ENCODE measurements at places on chromosomes 16 and 17.

DNA sequence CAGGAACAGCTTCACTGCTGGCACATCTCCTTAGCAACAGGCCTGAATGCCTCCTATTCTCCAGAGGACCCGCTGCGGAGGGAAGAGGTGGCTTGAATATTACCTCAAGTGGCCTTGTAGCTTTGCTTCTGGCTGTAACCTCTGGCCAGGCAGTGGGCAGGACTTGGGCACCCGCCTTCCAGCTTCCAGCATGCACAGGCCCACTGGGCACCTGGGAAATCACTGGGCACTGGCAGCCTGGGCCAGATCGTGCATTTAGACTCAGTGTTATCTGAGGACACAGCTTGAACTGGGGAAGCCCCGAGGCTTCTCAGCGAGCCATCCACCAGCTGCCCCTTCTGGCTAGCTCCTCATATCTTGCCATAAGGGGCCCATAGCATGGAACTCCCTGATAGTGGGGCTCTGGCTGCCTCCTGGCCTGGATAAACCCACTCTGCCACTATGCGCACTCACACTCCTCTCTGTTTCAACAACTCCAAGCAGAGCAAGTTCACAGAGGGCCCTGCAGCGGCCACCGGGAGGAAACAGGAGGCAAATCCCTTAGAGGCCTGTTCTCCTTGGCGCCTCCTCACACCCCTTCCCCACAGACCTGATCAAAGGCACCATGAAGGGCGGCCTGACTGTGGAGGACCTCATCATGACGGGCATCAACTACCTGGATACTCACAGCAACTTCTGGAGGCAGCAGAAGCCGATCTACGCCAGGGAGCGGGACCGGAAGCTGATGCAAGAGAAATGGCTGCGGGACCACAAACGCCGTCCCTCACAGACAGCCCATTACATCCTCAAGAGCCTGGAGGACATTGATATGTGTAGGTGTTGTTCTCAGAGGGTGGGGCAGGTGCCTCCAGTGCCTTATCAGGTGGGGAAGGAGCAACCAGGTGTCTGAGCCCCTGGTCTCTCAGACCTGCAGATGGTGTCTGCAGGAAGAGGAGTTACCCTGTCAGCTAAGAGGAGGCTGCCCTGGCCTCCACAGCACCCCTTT, 7.8 kb downstream of the ODAD4 start:
- no peak for DNase-seq

DNA sequence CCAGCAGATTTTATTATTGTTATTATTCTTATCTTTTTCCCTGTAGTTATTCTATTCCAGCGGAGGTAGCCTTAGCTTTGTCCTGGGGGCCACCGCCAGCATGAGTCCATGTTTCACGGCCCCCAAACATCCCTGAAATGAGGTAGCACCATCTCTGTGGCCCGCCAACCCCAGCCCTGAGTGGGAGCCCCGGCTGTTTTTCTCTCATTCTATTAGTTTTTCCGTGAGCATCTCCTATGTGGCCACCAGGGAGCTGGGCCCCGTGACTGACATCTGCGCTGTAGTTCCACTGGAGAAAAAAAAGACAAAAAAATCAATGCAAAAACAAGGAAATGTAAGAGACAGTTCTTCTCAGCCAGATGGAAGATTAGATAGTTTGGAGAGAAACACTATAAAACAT, 43.5 kb upstream of the IL34 start:
- no peak for DNase-seq

DNA sequence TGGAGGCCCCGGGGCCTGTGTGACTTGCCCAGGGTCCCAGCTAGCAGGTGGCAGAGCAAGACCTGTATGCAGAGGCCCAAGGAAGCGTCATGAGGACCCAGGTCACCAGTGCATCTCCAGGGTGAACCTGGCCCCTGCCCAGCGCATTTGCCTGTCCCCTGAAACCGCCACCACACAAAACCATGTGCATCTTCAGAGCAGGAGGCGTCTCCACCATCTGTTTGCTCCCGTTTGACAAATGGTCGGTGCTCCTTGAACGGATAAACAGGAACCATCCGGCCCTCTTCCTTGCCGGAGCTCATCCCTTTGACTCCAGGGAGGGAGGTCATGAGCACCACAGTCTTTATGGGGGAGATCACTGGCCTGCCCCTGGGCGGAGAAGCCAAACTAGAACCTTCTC, 62.5 kb downstream of the JPH3 start:
- DNase-seq = no peak

DNA sequence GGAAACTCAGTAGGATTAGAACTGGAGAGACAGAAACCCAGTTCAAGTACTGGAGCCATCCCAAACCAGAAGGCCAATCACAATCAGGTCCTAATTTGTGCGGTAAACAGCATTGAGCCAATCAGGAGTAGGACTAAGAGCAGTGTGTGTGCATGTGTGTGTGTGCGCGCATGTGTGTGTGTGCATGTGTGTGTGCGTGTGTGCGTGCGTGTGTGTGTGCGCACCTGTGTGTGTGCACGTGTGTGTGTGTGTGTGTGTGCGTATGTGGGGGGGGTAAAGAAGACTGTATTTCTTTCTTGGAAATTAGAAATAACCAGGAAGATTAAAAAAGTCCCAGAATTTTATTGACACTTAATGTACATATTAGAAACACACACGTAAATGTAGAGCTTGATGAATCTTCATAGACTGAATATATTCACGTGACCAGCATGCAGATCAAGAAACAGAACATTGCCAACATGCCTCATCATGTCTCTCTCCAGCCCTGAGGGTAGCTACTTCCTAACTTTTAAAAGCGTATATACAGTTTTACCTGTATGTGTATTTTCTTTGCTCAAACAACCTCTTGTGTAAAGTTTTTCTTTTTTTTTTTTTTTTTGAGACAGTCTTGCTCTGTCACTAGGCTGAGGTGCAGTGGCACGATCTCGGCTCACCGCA, 919 bp upstream of the DHRS7C start:
- no peak for DNase-seq

- DNase-seq = no peak
Measured at GRCh38 chr17:67712375-67712774, 5.4 kb upstream of the NOL11 start.

- DNase-seq = no peak
Measured at GRCh38 chr16:57676553-57677085, 8.5 kb downstream of the ADGRG3 start.

- no peak for DNase-seq
Measured at GRCh38 chr16:58661199-58661830, 23.3 kb downstream of the SLC38A7 start.

DNA sequence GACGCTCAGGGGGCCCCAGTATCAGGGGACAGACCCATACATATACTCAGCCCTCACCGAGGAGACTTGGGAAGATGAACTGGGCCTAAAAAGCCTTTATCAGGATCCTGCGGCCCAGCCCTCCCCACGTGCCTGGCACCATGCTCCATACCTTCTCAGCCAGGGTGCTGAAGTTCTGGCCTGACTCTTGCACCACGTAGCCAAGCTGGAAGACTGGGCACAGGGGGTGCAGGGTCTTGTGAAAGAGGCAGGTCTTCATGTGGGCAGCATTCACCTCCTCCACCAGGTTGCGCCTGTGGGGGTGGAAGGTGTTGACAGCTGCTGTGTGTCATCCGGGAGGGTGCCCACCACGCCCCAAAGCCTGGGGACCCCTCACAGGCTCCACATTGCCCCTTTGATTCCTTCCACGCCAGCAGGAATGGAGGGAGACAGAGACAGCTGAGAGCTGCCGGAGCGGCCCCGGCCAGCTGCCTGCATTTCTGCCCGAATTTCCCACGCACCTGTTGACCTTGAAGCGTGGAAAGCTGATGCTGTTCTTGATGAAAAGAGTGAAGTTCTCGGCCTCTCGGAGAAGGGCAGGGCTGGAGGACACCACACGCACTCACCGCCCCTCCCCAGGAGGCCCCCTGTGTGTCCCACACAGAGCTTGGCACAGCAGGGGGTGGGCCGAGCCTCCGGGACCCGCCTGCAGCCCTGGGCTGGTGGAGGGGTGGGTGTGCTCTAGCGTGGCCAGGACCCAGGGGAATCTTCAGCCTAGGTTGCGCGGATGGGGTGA, 10.4 kb upstream of the CAMKK1 start:
- DNase-seq = no peak

DNA sequence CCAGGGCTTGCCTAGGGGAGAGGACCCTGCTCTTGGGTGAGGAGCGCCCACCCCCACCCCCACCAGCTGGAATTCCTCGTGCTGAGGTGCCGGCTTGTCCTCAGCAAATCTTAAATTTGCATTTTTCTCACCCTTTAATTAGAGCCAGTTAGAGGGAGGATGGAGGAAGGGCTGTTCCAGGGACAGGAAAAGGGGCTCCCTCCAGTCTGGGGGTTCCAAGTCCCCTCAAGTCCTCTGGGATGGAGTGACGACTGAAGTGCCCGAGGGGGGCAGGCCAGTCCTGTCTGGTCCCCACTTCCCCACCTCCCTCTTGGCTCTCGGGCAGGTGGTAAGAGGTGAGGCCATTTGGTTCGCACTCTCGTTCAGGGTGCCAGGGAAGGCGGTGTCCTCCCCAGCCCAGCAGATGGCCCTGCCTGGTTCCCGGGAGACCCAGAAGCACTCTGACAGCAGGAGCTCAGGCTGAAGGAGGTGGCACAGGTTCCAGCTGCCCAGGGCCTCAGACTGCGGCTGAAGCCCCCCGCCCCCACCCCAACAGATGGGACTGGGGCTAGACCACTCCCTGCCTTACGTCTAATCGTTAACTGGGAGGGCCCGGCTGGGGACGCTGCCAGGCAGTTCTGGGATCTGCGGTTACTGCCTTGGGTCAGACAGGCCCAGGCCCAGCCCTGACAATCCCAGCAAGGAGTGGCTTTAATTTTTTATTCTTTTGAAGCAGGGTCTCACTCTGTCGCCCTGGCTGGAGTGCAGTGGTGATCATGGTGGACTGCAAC, 2.2 kb downstream of the RAB26 start:
- no peak for DNase-seq

DNA sequence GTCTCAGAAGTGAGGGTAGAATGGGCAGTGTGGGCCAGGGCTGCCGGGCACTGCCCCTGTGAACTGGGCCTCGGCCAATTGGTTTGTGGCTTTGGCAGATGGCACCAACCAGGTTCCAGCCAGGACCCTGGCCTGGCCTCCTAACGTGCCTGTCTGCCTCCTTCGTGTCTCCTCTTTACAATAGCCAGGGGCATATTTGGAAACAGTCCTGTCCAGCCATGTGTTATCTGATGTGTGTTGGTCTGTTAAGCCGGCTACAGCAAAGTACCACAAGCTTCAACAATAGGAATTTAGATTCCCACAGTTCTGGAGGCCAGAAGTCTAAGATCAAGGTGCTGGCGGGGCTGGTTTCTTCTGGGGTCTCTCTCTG, 14.6 kb downstream of the CRISPLD2 start:
- DNase-seq = no peak
